ENCODE measurements at places on chromosomes 4 and X. TPM values are rescaled to one million over a fixed set of nuclear protein-coding genes. Genes with fewer than 3 reads are reported as not detected.

DNA sequence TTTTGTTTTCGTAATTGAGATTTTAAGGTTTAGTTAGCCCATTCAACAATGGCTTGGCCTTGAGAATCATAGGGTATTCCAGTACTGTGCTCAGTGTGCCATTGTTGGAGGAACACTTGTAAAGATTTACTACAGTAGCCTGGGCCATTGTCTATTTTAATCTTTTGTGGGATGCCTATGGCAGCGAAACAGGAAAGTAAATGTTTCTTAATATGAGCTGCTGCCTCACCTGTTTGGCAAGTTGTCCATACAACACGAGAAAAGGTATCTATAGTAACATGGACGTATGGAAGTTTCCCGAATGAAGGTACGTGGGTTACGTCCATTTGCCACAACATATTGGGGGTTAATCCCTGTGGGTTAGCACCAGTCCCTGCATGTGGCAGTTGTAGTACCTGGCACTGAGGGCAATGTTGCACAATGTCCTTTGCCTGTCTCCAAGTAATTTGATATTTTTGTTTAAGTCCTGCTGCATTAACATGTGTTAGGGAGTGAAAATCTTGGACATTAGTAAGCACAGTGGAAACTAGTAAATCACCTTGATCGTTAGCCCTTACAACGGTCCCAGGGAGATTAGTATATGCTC lies 38.6 kb upstream of the AADAT start:
- H3K4me1 ChIP-seq = no peaks in the 10 kb centered on the region
- no peak overlapping the region for H3K4me3 ChIP-seq
- no peaks in the 10 kb centered on the region for H3K27me3 ChIP-seq
- DNase-seq = no peak
- H3K36me3 ChIP-seq = no peaks in the 10 kb centered on the region

- no peaks in the 10 kb centered on the region for H3K27me3 ChIP-seq
- no peaks in the 10 kb centered on the region for H3K36me3 ChIP-seq
- no peak overlapping the region for H3K4me3 ChIP-seq
These were observed 295.3 kb upstream of the GALNTL6 start for GRCh38 chr4:171517883-171518282.

DNA sequence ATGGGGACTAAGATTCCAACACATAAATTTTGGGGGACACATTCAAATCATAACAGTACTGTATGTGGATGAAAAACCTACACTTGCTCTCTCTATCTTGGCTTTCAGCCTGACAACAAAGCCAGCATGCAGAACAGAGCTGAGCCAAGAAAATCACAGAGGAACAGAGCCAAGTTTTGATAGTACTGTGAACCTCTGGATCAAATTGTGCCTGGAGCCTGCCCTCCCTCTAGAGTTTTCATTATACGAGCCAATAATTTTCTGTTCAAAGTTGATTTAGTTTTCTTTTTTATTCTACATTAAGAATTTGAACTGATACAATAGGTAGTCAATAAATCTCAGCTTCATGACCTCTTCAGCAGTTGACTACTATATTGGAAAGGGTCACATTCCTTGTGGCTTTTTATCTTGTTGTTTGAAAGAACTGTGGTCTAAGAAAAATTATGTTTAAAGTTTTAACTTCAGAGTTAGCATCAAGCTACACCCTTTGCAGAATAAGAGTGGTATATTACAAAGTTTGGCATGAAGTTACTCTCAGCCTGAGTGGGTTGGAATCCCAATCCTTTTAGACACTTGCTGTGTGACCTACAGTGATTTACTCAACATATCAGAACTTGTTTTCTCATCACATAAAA lies 31.1 kb downstream of the GRID2 start:
- H3K4me3 ChIP-seq = no peak overlapping the region
- H3K27me3 ChIP-seq = no peaks in the 10 kb centered on the region
- H3K4me1 ChIP-seq = no peaks in the 10 kb centered on the region
- no peaks in the 10 kb centered on the region for H3K36me3 ChIP-seq
- DNase-seq = no peak

- peak overlapping the region; percentile 80 for H3K4me3 ChIP-seq
- H3K27ac ChIP-seq = peak overlapping the region; percentile 88
- H3K4me1 ChIP-seq = peaks cover 72% of the 10 kb centered on the region
- peaks cover 71% of the 10 kb centered on the region for H3K36me3 ChIP-seq
These were observed 607.1 kb upstream of the DIPK2B start for GRCh38 chrX:45807572-45808425.

- H3K4me3 ChIP-seq = no peak overlapping the region
- no peaks in the 10 kb centered on the region for H3K36me3 ChIP-seq
- H3K4me1 ChIP-seq = peaks cover 15% of the 10 kb centered on the region
- H3K27me3 ChIP-seq = peaks cover 8% of the 10 kb centered on the region
- DNase-seq = peak; percentile 10
- H3K27ac ChIP-seq = no peak overlapping the region
These were observed 28.1 kb downstream of the DDIT4L start for GRCh38 chr4:100162027-100162685.

GRCh38 chrX:1427756-1428155 lies 25.0 kb downstream of the ASMTL start:
- H3K36me3 ChIP-seq = peaks cover 56% of the 10 kb centered on the region
- DNase-seq = no peak
- no peak overlapping the region for H3K27ac ChIP-seq
- no peak overlapping the region for H3K4me3 ChIP-seq
- no peaks in the 10 kb centered on the region for H3K27me3 ChIP-seq

GRCh38 chr4:11732155-11732554 lies 303.5 kb upstream of the HS3ST1 start:
- no peaks in the 10 kb centered on the region for H3K4me1 ChIP-seq
- DNase-seq = no peak
- no peak overlapping the region for H3K4me3 ChIP-seq
- no peaks in the 10 kb centered on the region for H3K27me3 ChIP-seq
- no peaks in the 10 kb centered on the region for H3K36me3 ChIP-seq
- H3K27ac ChIP-seq = no peak overlapping the region

- no peak for DNase-seq
- H3K36me3 ChIP-seq = no peaks in the 10 kb centered on the region
- peaks cover 3% of the 10 kb centered on the region for H3K4me1 ChIP-seq
These were observed 818 bp downstream of the RAI2 start for GRCh38 chrX:17860179-17860780.

GRCh38 chr4:176009254-176009653 lies 56.4 kb upstream of the WDR17 start:
- DNase-seq = no peak
- H3K36me3 ChIP-seq = no peaks in the 10 kb centered on the region
- H3K27me3 ChIP-seq = no peaks in the 10 kb centered on the region
- H3K4me3 ChIP-seq = no peak overlapping the region
- no peaks in the 10 kb centered on the region for H3K4me1 ChIP-seq

- no peak overlapping the region for H3K27ac ChIP-seq
- no peak overlapping the region for H3K4me3 ChIP-seq
- H3K27me3 ChIP-seq = peaks cover 10% of the 10 kb centered on the region
- no peak for DNase-seq
- no peaks in the 10 kb centered on the region for H3K36me3 ChIP-seq
- no peaks in the 10 kb centered on the region for H3K4me1 ChIP-seq
These were observed 22.6 kb downstream of the RTL9 start for GRCh38 chrX:110381216-110381615.

GRCh38 chr4:123588631-123589241 lies 192.1 kb downstream of the SPRY1 start:
- peaks cover 3% of the 10 kb centered on the region for H3K36me3 ChIP-seq
- H3K27me3 ChIP-seq = peaks cover 7% of the 10 kb centered on the region
- no peak overlapping the region for H3K27ac ChIP-seq
- DNase-seq = no peak

- H3K4me1 ChIP-seq = peaks cover 3% of the 10 kb centered on the region
- no peaks in the 10 kb centered on the region for H3K36me3 ChIP-seq
- no peak overlapping the region for H3K4me3 ChIP-seq
These were observed 41.5 kb upstream of the CYP4V2 start for GRCh38 chr4:186149872-186150271.

GRCh38 chrX:70470850-70471289 lies 26.2 kb downstream of the DLG3 start:
- peaks cover 22% of the 10 kb centered on the region for H3K36me3 ChIP-seq
- H3K27me3 ChIP-seq = no peaks in the 10 kb centered on the region
- H3K4me3 ChIP-seq = peak overlapping the region; percentile 14
- no peak overlapping the region for H3K27ac ChIP-seq

- H3K4me1 ChIP-seq = peaks cover 2% of the 10 kb centered on the region
- peaks cover 2% of the 10 kb centered on the region for H3K27me3 ChIP-seq
- no peak overlapping the region for H3K4me3 ChIP-seq
- no peaks in the 10 kb centered on the region for H3K36me3 ChIP-seq
These were observed 76.4 kb upstream of the TBL1X start for GRCh38 chrX:9388450-9388849.

OPRPN gene
- total RNA-seq = not detected

SORCS2 gene
- total RNA-seq = 0.05 TPM

- DNase-seq = no peak
- no peaks in the 10 kb centered on the region for H3K36me3 ChIP-seq
- no peak overlapping the region for H3K4me3 ChIP-seq
- H3K27me3 ChIP-seq = no peaks in the 10 kb centered on the region
These were observed 2233.9 kb upstream of the TENM3 start for GRCh38 chr4:180009316-180009715.

DNA sequence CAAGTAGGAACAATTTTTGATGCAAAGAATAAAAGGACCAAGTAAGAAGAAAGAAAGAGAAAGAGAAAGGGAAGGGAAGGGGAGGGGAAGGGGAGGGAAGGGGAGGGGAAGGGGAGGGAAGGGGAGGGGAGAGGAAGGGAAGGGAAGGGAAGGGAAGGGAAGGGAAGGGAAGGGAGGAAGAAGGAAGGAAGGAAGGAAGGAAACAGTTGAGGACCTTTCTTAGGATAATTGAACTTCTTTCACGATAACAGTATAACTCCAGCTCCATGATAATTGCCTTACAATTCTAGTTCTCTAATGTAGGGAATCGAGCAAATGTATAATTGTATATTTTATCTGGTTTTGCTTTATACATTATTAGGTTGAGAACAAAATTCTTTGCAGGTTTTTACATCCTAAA lies 556.2 kb upstream of the PCDH10 start:
- H3K27me3 ChIP-seq = no peaks in the 10 kb centered on the region
- H3K4me3 ChIP-seq = no peak overlapping the region
- H3K27ac ChIP-seq = no peak overlapping the region
- no peaks in the 10 kb centered on the region for H3K36me3 ChIP-seq
- DNase-seq = no peak

DNA sequence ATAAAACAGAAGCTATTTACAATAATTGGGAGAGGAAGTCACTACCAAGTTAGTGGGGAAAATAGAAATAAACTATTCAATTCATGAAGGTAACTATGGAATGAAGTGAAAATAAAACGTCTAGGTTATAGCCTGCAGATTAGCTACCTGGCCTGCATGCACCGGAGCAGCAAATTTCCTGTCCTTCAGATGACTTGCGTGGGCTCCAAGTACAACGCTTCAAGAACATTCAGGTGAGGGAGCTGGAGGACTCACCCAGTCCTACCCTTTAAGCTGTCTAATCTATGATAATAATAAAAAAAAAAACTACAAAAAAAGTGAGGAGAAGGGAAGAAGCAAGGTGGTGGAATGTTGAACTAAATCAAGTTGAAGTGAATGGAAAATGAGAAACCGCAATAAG lies 13.2 kb downstream of the C4orf54 start:
- no peaks in the 10 kb centered on the region for H3K4me1 ChIP-seq
- H3K27me3 ChIP-seq = peaks cover 12% of the 10 kb centered on the region
- no peak overlapping the region for H3K27ac ChIP-seq
- DNase-seq = no peak

ERVMER34-1 gene
- total RNA-seq = 0.56 TPM

DNA sequence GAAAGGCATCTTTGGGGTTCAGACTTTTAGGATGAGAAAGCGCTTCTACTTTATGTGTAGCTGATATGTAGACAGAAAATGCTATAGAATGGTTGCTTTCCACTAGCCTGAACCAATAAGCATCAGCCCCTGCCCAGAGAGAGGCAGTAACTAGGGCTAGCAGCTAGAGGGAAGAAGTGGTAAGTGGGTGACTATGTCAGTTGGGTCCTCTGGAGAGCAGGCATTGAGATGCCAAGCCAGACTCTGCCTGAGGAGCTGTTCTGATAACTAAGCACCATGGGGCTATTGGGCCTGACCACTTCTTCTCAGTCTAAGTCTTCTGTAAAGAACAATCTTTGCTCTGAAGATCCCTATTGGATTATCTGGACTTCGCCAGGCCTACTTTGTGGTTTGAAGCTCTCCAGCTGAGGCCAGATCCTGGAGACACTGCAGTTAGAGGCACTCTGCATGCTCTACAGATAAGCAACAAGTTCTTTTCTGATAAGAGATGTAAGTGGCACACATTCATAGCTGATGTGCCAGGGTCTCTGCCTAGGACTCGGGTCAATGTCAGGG lies 146.1 kb downstream of the RBM46 start:
- H3K27ac ChIP-seq = no peak overlapping the region
- no peaks in the 10 kb centered on the region for H3K36me3 ChIP-seq
- H3K27me3 ChIP-seq = no peaks in the 10 kb centered on the region
- H3K4me1 ChIP-seq = no peaks in the 10 kb centered on the region
- no peak overlapping the region for H3K4me3 ChIP-seq
